Esophagus muscularis mucosa (tissue), 4 donors: ENCODE measurements at places on chromosomes 2 and 18. TPM values are rescaled to one million over a fixed set of nuclear protein-coding genes. Genes with fewer than 3 reads are reported as not detected.

SLC4A3 gene
- 30.4 TPM for total RNA-seq

STK16 gene
- 14.9 TPM for total RNA-seq

NIF3L1 gene
- total RNA-seq: 21.1 TPM

- peak overlapping the region; percentile 39 for H3K27ac ChIP-seq
- no peaks in the 10 kb centered on the region for H3K27me3 ChIP-seq
- H3K36me3 ChIP-seq: no peaks in the 10 kb centered on the region
- DNase-seq: no peak
- H3K4me3 ChIP-seq: no peak overlapping the region
- H3K4me1 ChIP-seq: peaks cover 21% of the 10 kb centered on the region
These were observed 451.0 kb upstream of the SETBP1 start for GRCh38 chr18:44229693-44230108.

GRCh38 chr2:102376052-102376591 lies 20.5 kb downstream of the IL18R1 start:
- no peak overlapping the region for H3K27ac ChIP-seq
- no peaks in the 10 kb centered on the region for H3K4me1 ChIP-seq
- DNase-seq: no peak
- peaks cover 8% of the 10 kb centered on the region for H3K36me3 ChIP-seq
- H3K27me3 ChIP-seq: no peaks in the 10 kb centered on the region

GRCh38 chr2:112585400-112585799 lies 991 bp downstream of the CHCHD5 start:
- H3K27me3 ChIP-seq: no peaks in the 10 kb centered on the region
- no peak for DNase-seq
- no peaks in the 10 kb centered on the region for H3K36me3 ChIP-seq
- peaks cover 34% of the 10 kb centered on the region for H3K4me1 ChIP-seq
- peak overlapping the region; percentile 78 for H3K4me3 ChIP-seq
- H3K27ac ChIP-seq: peak overlapping the region; percentile 89
